ENCODE measurements at places on chromosomes 2 and 18.

DNA sequence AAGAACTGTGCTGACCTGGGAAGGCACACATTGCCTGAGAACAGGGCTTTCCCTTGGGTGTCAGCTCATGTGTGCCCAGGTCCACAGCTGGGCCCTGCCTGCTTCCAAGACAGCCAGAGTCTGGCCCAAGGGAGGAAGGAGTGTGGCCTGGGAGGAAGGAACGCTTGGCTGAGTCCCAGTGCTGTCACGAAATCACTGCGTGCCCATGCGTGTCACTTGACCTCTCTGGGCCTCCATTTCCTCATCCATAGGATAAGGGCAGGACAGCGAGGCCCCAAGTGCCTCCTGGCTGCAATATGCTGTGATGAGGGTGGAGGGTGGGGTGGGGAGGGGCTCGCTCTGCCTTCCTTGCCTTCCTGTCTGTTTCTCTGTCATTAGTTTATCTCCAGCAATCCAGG lies 642 bp upstream of the KCNK3 start:
- H3K27me3 ChIP-seq: peaks cover 46% of the 10 kb centered on the region
- H3K36me3 ChIP-seq: no peaks in the 10 kb centered on the region
- H3K27ac ChIP-seq: peak overlapping the region; percentile 71
- peak overlapping the region; percentile 4 for H3K4me3 ChIP-seq
- peaks cover 13% of the 10 kb centered on the region for H3K4me1 ChIP-seq
- no peak for DNase-seq

GRCh38 chr2:71336802-71337201 lies 5.2 kb downstream of the ZNF638 start:
- H3K36me3 ChIP-seq: no peaks in the 10 kb centered on the region
- no peak overlapping the region for H3K4me3 ChIP-seq
- no peak overlapping the region for H3K27ac ChIP-seq
- no peaks in the 10 kb centered on the region for H3K27me3 ChIP-seq

DNA sequence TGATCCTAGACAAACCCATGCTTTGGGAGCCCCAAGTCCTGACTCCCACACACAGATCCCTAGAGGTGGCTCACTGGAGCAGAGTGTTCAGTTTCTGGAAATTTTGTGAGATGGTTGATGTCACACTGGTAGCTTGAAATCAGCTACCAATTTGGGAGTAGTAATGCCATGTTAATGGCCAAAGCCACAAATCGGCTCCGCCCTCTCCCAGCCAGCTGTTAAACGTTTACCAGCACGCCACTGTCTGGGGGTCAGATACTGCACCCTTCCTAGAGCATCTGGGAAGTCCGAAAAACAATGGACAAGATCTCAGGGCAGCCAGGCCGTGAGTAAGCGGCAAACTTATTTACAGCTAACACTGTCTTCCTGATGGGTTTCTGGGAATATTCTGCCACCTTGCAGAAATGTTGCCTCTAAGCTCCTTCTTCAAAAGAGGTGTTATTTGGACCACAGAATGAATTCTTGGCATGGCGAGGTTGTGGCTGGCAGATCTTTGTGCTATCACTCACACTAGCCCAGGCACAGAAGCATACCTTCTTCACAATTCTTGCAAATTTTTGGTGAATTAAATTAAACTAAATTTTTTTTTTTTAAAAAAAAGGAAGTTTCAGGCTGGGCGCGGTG lies 60.2 kb upstream of the FZD7 start:
- H3K4me1 ChIP-seq: no peaks in the 10 kb centered on the region
- no peaks in the 10 kb centered on the region for H3K36me3 ChIP-seq
- no peak overlapping the region for H3K4me3 ChIP-seq
- no peak overlapping the region for H3K27ac ChIP-seq
- no peaks in the 10 kb centered on the region for H3K27me3 ChIP-seq

- no peaks in the 10 kb centered on the region for H3K4me1 ChIP-seq
- no peak overlapping the region for H3K27ac ChIP-seq
- H3K27me3 ChIP-seq: no peaks in the 10 kb centered on the region
- H3K36me3 ChIP-seq: no peaks in the 10 kb centered on the region
Observed at GRCh38 chr2:212548455-212548819, 9.8 kb upstream of the ERBB4 start.

DNA sequence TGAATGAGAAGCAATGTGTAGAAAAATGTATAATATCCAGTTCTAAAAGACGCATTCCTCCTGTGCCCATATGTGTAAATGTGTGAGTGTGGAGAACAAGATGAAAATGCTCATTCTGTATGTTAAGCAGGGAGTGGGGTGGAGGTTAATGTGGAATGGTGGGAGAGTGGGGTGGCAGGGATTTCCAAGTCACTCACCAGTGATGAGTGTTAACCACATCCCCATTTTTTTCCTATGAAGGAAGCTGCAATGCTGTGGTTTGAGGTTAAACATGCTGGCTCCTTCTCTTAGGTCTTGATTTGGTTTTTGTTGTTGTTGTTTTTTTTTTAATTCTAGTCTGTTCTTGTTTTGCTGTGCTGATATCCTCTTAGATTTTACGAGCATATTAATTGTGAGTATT lies 169.4 kb downstream of the NEDD4L start:
- no peaks in the 10 kb centered on the region for H3K36me3 ChIP-seq
- no peaks in the 10 kb centered on the region for H3K27me3 ChIP-seq
- DNase-seq: no peak
